ENCODE measurements at places on chromosomes 2 and 18. TPM values are rescaled to one million over a fixed set of nuclear protein-coding genes. Genes with fewer than 3 reads are reported as not detected.

Gene FAM237A
- total RNA-seq: not detected

Gene NPAS2
- total RNA-seq: 3.0 TPM

- DNase-seq: no peak
Measured at GRCh38 chr2:240320204-240320993, 115.1 kb upstream of the GPC1 start.

Gene SERPINB3
- 2.6 TPM for total RNA-seq

Gene GCA
- total RNA-seq: 38.9 TPM

- DNase-seq: no peak
Measured at GRCh38 chr2:104040771-104041170, 813.1 kb upstream of the POU3F3 start.

- no peak for DNase-seq
Measured at GRCh38 chr2:152400607-152401214, 65.7 kb downstream of the FMNL2 start.

Gene INO80D
- 5.8 TPM for total RNA-seq

GRCh38 chr18:53907921-53908320 is 316.5 kb downstream of the MBD2 start:
- DNase-seq: no peak

Gene FASTKD1
- total RNA-seq: 34.1 TPM

Gene GKN2
- total RNA-seq: 0.24 TPM

- no peak for DNase-seq
Measured at GRCh38 chr2:61952288-61952687, 46.8 kb downstream of the COMMD1 start.
